ENCODE measurements at places on chromosomes 12 and 14.

- no peak for DNase-seq
Measured at GRCh38 chr12:724194-724855, 28.1 kb upstream of the WNK1 start.

- DNase-seq, result no peak
Measured at GRCh38 chr14:90676912-90677311, 139.3 kb downstream of the TTC7B start.

DNA sequence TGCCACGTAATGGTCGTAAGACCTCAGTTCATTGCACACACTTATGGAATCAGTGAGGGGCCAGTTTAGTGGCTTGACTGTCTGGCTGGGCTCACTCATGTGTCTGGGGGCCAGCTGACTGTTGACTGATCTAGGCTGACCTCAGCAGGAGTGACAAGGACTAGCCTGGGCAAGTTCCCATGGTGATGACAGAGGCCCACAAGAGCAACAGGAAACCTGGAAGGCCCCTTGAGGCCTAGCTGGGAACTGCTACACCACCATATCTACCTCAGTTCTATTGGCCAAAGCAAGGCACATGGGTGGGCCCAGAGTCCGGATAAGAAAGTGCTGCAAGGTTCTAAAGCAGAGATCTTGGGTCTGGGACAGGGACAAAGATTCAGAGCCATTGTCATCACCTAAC lies 21.3 kb upstream of the RFLNA start:
- DNase-seq, result peak; percentile 63

DNA sequence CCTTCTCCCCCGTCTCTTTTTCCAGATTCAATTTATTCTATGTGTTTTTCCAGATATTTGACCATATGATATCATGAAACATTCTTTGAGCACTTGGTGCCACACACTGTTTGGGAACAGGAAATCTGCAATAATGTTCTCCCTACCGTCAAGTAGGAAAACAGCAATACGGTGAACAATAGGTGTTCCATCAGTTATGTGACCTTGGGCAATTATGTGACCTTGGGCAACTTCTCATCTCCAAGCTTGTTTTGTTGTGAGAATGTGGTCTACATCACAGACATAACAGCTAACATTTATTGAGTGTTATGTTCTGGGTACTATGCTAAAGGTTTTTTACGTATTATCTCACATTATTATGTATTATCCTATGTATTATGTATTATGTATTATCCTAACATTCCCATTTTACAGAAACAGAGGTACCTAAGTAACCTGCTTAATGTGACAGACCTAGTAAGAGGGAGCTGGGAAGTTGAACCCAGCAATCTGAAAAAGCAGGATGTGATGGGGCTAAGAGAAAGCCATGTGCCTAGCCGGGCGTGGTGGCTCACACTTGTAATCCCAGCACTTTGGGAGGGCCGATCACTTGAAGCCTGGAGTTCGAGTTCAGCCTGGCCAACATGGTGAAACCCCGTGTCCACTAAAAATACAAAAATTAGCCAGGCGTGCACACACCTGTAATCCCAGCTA lies 1.2 kb upstream of the NEK9 start:
- no peak for DNase-seq

GRCh38 chr14:56515739-56516138 lies 63.9 kb upstream of the TMEM260 start:
- DNase-seq, result no peak

- no peak for DNase-seq
Measured at GRCh38 chr12:93758801-93759373, 81.7 kb downstream of the CRADD start.

GRCh38 chr14:34161351-34162082 lies 210.6 kb upstream of the EGLN3 start:
- no peak for DNase-seq

DNA sequence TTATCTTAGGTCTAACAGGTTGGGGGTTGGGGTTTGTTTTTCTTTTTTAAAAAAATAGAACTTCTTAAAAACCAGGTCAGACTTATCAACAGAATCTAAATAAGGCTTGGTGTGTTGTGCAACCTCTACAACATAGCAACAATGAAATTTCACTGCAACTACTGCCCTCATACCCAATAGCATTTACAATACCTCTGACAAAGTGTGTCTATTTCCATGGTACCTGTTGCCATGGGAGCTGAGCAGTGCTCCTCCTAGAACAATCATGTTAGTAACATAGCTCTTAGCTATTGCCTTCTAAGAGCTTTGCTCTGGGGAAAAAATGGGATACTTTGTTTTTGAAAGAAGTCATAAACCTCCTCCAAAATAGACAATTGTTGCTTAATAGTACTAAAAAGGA lies 103.3 kb upstream of the CCDC175 start:
- DNase-seq, result no peak

DNA sequence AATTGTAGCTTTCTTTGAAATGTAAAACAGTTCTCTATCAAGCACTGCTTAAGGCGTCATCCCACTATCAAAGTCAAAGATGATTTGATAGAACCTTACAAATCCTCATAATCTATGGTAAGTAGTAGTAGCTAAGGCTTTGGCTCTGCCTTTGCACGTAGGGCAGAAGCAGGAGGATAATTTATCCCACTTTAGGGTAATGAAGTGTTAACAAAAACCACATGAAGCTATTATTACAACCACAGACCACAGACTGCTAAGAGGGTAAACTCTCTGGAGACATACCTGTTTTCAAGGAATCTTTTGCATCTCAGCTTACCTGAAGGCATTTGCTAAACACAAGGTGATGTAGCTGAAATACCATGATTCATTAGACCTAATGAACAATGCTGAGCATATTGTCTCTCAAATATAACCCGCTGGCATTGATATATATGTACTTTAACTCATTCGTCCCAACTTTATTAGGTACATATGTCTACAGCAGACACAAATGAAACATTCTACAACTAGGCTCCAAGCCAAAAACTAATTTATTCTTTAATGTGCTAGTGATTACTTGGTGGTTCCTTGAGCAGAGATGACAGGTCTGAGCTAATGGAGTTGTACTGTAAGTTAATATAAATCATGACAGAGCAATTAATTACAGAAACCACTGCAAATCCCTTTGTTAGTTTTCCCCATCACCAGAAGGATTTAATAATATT lies 368.8 kb downstream of the ETNK1 start:
- no peak for DNase-seq

- no peak for DNase-seq
Measured at GRCh38 chr14:105204206-105204930, 23.3 kb upstream of the NUDT14 start.

DNA sequence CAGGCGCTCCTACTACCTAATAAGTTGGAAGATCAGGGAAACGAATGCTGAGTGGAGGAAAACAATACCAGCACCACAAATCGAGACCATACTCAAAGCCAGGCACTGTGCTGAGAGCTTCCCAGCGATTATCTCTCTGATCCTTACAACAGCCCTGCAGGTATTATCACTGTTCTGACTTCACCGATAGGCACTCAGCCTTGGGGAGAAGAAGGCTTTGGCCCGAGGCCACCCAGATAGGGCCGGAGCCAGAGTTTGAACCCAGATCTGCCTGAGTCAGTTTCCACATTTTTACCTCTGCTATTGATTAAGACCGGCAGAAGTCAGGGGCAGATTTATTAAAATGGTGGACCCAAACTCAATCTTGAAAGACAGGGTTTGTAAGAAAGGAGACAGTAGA lies 4.9 kb downstream of the SVOP start:
- DNase-seq, result no peak

DNA sequence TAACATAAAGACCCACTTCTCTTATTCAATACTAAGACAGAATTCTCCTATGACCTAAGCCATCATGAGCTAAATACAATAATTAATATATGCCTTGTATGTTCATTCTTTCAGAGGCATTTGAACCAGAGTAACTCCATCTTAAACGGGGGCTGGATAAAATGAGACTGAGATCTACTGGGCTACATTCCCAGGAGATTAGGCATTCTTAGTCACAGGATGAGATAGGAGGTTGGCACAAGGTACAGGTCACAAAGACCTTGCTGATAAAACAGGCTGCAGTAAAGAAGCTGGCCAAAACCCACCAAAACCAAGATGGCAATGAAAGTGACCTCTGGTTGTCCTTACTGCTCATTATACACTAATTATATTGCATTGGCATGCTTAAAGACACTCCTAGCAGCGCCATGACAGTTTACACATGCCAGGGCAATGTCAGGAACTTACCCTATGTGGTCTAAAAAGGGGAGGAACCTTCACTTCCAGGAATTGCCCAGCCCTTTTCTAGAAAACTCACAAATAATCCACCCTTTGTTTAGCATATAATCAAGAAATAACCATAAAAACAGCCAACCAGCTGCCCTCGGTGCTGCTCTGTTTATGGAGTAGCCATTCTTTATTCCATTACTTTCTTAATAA lies 260.7 kb downstream of the SSPN start:
- DNase-seq, result no peak

DNA sequence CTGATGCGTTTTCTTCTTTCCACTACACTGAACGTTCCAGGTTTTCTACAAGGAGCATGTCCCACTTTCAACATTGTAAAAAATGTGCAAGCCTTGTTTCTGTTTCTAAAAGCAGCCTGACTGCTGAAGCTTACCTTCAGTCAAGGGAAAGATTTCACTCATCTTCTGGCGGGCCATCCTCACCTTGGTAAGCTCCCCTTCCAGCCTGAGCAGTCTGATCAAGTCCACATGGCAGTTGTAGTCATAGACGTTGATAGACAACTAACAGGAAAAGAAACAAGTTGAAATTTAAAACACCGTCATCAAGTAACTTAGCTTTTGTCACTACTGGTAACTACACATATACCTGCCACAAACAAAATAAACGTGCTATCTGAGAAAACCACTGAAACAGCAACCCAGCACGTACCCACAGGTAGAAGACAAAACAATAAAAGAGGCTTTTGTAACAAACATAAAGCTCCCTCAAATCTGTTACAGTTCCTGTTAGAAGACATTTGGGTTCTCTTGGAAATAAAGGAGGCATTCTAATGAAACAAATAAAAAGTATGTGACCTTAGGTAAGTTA lies 11.9 kb downstream of the SART3 start:
- no peak for DNase-seq

GRCh38 chr14:105335735-105336476 lies 21.4 kb downstream of the PACS2 start:
- no peak for DNase-seq

GRCh38 chr12:16670456-16671050 lies 64.6 kb upstream of the LMO3 start:
- DNase-seq, result no peak

DNA sequence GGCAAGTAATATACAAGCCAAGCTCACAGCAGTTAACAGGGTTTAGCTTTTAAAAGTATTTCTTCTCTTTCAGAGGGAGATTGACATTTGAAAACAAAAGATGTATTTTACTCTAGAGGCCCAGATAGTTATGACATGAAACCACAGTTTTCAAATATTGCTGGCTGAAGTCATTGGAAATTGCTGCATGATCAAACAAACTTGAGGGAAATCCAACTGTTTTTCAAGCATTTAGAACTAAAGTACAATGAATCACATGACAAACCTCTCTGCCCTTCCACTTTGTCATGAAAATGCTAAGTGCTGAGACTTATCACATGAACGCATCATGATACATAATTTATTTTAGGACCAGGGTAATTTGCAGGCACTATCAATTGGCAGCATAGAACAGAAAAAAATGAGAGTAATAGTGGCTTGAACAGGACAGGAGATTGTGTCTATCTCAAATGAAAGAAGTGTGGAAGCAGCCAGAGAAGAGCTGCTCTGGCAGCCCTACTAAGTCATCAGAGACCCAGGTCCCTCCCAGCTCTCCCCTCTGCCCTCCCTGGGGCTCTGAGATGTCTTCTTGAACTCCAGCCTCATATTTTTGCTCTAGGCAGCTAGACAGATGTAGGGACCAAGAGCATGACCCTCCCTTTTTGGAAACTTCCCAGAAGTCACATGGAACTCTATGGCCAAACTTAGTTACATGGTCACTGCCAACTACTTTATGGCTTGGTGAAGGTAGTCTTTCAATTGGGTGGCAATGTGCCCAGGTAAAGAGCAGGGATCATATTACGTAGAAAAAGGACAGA lies 90.1 kb upstream of the PELI2 start:
- no peak for DNase-seq

GRCh38 chr12:30598889-30599288 lies 96.8 kb downstream of the IPO8 start:
- DNase-seq, result no peak

GRCh38 chr12:124440841-124441381 lies 126.5 kb downstream of the NCOR2 start:
- no peak for DNase-seq

GRCh38 chr14:58701156-58701555 lies 63.4 kb downstream of the DACT1 start:
- no peak for DNase-seq

GRCh38 chr12:94725375-94726168 lies 75.2 kb upstream of the TMCC3 start:
- DNase-seq, result peak; percentile 18

DNA sequence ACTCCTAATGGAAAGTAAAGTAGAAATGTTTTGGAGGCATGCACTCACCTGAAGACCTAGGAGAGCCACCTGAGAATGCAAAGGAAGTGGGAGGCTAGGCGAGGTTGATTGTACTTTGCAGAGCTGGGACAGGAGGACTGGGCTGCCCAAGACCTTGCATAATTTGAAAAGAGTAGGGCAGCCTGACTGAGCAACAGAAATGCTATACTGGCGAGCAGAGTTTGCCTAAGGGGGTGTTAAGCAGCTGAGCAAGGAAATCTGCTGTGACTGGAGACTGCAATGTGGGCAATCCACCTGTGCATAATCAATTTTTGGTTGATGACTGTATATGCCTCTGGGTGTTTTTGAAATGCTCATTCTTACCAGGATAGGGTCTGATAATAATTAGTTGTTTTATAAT lies 834.1 kb downstream of the TRHDE start:
- no peak for DNase-seq

DNA sequence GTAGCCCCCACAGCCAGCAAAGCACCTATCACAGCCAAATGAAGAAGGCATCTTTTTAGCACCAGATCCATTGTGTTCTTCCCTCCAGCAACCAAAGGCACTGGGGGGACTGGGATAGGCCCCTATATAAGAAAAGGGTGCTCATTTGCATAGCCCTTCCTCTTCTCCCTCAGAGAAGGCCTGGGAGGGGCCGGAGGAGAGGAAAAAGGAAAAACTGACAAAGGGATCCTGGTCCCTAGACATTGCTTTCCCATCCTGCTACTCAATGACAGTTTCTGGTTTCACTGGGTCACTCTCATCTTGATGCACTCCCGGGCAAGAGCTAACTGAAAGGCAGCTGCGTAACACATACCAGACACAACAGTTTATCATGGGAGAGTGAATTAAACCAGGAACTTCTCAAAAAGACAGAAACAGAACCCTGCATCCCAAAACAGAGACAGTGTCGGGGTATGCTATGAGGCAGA lies at the start of gene PMEL:
TSS of gene PMEL (minus strand) at position 102 of the 467 bp plus-strand sequence. CDS start at position 71, 31 bp downstream.
- DNase-seq, result no peak

- DNase-seq, result no peak
Measured at GRCh38 chr12:3003357-3003992, 44.3 kb downstream of the TEAD4 start.

GRCh38 chr14:105012171-105012985 lies 8.5 kb downstream of the CDCA4 start:
- DNase-seq, result no peak

Data from 8988T (cell line).